Uterus (tissue), 4 donors: ENCODE measurements at places on chromosomes 12 and 14. TPM values are rescaled to one million over a fixed set of nuclear protein-coding genes. Genes with fewer than 3 reads are reported as not detected.
A peak's percentile ranks its signal among the peaks of the same experiment; 100 is the strongest.

DNA sequence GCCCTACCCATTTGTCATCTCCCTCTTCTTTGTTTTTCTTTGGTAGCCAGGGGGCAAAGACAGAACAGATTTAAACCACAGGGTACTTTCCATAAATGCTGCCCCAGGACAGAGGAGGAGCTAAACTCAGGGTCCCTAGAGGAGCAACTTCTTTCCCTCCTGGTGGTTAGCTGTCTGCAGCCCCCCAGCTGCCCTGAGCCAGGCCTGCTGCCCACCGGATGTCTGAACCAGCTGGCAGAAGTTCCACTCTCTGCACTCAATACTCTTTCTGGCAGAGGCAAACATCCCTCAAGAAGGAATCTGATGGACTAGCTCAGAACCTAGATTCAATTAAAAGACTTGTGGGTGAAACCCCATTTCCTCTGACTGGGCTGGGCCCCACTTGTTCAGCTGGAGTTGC lies 10.7 kb downstream of the VDR start:
- DNase-seq = no peak
- H3K4me3 ChIP-seq = no peak overlapping the region
- no peaks in the 10 kb centered on the region for H3K36me3 ChIP-seq
- no peaks in the 10 kb centered on the region for H3K4me1 ChIP-seq
- no peaks in the 10 kb centered on the region for H3K27me3 ChIP-seq
- no peak overlapping the region for H3K27ac ChIP-seq

GRCh38 chr14:36271939-36272907 lies 48.2 kb downstream of the MBIP start:
- peak overlapping the region; percentile 11 for H3K4me3 ChIP-seq
- peaks cover 6% of the 10 kb centered on the region for H3K27me3 ChIP-seq
- DNase-seq = no peak

DNA sequence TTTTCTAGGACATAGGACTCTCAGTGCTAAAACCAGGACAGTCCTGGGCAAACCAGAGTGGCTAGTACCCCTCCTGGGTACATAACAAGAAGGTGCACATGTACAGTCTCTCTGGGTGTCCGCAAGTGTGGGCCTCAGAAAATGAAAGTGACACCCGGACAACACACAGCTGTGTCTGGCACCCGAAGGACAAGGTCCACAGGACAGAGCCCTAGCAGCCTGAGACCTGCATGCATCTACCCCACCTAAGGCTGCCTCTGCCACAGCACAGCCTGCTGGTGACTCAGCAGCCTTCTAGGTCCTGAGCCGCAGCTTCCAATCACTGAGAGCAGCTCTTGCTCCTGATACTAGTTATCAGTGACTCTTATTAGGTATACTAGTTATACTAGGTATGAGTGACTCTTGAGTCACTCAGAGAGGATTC lies 784.1 kb upstream of the TBX3 start:
- DNase-seq = no peak
- no peaks in the 10 kb centered on the region for H3K27me3 ChIP-seq
- H3K27ac ChIP-seq = no peak overlapping the region
- no peaks in the 10 kb centered on the region for H3K4me1 ChIP-seq
- H3K4me3 ChIP-seq = no peak overlapping the region

The CELA1 gene
- not detected for total RNA-seq

DNA sequence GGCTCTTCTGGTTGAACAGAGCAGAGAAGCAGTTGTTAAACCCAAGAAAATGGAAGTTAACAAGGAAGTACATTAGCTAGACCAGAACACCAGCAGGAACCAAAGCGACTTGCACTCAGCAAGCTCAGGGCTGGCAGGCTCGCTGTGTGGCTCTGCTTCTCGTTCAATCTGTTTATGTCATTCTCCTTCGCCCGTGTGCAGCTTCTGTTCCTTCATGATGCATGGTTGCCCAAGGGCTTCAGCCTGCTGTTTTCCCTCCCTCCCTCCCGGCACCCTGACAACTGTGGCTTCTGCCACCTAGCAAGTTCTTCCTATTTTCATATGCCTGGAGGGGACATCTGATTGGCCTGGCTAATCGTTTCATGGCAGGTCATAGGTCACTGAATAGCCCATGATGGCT lies 25.3 kb downstream of the PIGH start:
- H3K4me3 ChIP-seq = no peak overlapping the region
- no peak for DNase-seq
- no peaks in the 10 kb centered on the region for H3K27me3 ChIP-seq
- no peaks in the 10 kb centered on the region for H3K36me3 ChIP-seq
- H3K27ac ChIP-seq = no peak overlapping the region
